ENCODE measurements at places on chromosomes 7 and 10.
A peak's percentile ranks its signal among the peaks of the same experiment; 100 is the strongest.

DNA sequence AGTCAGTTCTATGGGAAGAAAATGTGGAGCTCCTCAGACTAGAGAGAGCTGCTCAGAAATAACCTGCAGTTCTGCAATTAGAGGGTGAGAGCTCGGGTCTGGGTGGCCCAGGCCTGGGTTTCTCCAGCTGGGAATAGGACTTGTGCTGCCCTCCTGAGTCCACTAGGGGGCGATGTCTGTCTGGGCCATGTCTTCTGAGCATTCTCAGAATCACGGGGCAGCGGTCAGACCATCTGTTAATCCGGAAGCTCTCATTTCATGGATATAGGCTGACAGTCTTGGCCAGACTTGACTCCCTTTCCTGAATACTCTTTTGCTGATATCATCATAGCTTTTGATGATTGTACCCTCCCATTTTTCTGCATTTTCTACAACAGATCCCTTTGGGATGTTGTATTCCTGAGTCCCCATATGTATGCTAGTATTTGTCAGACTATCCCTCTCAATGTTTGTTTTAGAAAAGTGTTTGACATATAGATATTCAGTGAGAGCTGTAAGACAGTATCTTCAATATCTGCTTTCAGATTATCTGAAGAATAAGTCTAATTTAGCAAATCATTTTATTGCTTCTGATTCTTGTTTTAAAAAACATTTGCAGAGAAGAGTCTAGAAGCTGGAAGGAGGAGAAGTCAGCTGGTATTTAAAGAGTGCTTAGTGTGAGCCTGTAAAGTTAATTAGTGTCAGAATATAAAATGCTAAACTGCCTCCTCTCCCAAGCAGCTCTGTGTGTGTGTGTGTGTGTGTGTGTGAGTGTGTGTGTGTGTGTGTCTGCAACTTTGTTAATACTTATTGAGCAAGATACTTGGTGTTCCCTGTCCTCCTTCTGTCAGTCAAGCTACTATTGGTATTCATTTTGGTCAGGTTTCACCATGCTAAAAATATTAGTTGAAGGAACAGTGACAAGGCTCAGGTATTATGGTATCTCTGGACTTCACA is 38.0 kb downstream of the STARD3NL start:
- peak; percentile 57 for DNase-seq

DNA sequence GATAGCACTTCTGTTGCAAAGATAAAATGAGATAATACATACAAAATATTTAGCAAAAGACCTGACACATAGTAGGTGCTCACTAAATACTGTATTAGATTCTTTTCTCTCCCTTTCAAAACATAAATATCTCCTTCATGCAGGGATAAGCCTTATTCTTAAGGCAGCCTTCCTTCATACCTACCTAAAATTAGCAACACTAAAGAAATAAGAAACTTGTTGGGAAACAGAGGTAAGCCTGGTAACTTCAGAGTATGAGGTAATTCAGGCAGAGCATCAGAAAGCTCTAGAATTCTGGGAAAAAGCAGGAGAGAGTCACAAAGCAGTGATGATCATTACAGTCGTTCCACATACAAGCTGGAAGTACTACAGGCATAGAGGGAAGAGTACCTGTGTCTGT is 15.2 kb downstream of the HIBADH start:
- DNase-seq: no peak

GRCh38 chr7:128993419-128993818 is 55.7 kb downstream of the IRF5 start:
- DNase-seq: no peak

GRCh38 chr7:123783820-123784219 is 35.0 kb upstream of the WASL start:
- DNase-seq: no peak

DNA sequence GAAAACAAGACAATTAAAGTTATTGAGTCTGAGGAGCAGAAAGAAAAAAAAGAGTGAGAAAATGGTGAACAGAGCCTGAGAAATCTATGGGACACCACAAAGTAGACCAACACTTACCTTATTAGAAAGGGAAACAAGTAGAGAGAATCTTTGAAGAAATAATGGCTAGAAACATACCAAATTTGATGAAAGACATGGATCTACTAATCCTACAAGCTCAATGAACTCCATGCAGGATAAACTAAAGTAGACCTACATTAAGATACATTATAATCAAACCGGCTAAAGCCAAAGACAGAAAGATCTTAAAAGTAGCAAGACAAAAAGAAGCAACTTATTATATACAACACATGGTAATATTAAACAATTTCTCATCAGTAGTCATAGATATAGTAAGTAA is 782.3 kb upstream of the GHITM start:
- no peak for DNase-seq

- DNase-seq: no peak
These were observed 57.2 kb downstream of the ARHGAP12 start for GRCh38 chr10:31871266-31872065.

DNA sequence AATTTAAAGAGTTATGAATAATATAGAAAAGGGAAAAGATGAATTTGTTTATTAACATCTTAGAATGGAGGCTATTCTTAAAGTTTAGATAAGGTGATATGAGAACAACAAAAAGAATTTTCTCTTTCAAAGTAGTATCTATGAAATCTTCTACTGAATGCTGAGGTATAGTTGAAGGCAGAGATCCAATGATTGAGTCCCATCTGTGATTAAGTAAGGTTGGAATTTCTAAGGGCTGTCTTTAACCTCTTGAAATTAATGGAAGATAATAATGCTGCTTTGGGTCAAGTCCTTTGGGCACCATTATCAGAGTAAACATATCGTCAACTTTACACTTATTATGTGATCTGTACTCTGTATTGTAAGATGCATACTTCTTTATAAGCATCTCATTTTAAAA is 307.9 kb downstream of the PRKG1 start:
- DNase-seq: no peak

- DNase-seq: no peak
These were observed 2.0 kb downstream of the VSTM2A start for GRCh38 chr7:54544149-54544526.

GRCh38 chr10:114525368-114525949 is 121.2 kb upstream of the AFAP1L2 start:
- DNase-seq: no peak

DNA sequence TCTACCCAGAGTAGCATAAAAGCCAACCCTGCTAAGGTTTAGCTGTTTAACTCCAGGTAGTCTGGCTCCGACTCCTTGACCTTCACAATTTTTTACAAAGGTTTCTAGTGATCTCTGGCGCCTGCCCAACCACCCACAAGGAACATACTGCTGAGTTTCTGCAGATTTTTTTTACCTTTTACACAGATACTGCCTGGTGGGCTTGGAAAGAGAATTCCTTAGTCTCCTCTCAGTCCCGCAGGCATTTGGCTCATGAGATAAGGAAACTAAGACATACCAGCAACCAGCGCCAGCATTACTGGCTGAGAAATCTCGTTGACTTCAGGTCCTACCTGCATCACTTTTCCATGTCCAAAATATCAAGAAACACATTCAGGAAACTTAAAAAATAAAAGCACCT is 51.1 kb upstream of the LYZL1 start:
- no peak for DNase-seq

DNA sequence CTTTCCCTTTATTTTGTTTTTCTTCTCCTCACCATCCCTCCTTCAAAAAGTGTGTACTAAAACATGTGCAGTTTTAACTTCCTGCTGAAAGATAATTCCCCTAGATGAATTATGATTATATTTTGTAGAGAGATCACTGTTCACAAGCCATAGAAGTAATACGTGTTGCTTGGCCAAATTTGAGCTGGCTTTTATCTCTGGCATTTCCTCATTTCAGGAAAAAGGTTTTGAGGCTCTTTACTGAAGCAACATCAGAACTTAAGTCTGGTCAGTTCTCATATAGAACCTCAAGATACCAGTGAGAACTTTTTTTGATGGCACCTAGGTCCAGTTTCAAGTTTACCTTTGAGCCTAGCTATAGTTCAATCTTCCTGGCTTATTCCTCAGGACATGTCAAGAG is 463.3 kb downstream of the INHBA start:
- no peak for DNase-seq

DNA sequence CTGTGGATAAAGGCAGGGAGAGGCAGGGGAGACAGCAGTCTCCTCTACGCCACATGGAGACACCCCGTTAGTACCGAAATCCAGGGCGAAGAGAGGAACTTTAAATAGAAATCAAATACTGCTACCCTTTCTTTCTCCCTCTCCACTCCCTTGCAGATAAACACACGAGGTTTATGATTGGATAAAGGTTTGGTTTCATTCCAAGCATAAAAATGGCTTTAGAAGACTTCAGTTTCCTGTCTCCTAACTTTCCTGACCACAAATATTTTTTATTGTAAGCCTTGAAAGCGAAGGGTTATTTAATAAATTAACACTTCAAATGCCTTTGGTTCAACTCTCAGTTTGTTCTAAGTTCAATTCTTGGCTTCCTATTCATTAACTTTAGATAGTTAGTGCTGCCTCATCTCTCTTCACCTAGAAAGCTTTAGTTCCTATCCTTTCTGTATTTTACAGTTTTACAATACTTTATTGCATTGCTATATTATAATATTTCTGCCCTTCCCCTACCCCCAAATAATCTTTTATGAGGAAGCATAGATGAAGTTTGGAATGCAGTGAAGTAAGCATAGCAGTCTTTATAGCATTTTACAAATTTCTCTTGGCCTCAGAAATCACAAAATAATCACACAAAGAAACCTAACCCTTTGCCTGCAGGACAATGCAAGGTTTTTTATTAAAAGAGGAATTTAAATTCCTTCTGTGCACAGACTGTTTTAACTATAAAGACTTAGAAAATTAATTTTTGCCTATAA is 31.5 kb upstream of the ARID5B start:
- no peak for DNase-seq

DNA sequence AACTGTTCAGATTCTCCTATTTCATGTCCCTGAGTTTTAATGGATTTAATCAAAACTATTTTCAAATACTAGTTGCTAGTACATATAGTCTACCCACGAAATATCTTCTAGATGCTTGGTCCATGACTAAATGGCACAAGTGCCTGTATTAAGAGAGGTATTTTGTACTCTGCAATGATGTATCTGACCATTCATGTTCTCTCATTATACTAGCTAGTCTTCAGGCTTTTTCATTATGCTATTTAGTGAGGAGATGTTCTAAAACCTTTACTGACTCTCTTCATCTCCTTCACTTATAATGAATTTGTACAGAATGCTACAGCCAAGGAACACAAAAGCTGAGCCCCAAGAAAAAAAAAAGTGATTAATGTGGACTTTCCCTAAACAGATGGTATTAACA is 222.5 kb downstream of the AHR start:
- DNase-seq: no peak

DNA sequence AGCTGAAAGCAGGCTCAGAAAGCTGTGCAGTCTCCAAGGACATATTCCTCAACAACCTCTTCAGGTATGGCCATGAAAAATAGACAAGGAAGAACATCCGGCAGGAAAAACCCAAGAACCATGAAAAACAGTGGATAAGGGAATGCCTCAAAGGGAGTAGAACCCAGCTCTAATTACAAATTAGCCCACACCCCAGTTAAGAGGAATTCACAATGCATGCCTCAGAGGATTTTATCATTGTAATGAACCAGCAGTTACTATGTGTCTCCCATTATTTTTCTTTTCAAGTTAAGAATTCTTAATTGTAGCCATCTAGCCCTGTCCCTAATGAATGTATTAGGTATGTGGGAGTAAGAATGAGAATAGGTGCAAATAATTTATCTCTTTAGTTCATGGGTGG is 19.7 kb upstream of the TNKS2 start:
- no peak for DNase-seq

DNA sequence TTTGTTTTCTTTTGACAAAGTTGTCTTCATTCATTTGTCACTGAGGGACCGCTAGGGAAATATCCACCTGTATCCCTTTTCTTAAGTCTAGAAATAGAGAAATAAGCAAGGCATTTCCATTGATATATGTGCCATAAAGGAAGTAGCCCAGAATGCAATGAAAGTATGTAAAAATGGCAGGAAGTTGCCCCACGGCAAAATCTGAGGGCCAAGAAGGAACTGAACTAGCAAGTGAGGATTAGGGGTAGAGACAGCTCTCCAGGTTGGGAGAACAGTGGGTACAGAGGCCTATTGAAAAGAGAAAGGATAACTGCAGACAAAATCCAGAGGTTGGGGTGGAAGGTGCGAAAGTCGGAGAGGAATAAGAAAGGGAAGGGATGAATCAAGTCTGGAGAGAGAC is 56.6 kb upstream of the TOMM7 start:
- no peak for DNase-seq

GRCh38 chr10:110919349-110919931 is at the start of gene SHOC2:
Gene SHOC2 (plus strand): TSS chr10:110919604. CDS start chr10:110964359, 44,755 bp downstream.
- peak; percentile 96 for DNase-seq

GRCh38 chr10:60666221-60666620 is 112.1 kb upstream of the CDK1 start:
- no peak for DNase-seq

GRCh38 chr7:54345746-54346145 is 196.4 kb upstream of the VSTM2A start:
- DNase-seq: no peak

DNA sequence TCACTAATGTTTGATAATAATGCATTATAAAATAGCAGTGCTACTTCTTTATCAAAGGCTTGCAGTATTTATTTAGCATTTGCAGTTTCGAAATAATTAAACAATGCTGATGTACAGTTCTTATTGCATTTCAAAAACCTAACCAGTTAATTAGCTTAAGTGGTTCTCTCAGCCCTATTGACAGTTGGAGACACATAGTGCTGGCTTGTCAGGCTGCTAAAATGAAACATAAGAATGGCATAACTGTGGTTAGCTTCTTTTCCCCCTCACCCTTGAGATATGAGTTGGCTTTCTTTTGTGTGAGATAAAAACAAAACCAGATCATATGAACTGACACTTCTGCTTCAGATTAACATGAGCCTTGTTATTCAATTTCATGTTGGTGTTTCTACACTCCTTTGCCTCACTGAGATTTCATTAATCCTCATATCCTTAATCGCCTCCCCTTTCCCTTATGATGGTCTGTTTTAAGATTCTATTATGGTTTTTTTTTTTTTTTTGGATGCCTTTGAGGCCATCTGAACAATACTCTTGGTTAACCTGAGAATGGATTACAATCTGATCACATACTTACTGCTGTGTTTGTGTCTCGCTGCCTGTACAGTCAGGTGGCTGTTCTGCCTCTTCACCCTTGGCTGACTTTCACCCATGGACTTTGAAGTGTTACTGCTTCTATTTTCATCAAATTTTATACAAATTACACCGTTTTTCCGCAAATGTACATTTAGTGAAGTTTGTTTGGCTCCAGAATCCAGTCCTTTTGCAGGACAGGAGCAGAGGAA is 108.0 kb downstream of the SDK1 start:
- no peak for DNase-seq

- DNase-seq: no peak
These were observed 28.7 kb upstream of the PDCD4 start for GRCh38 chr10:110843031-110843430.

DNA sequence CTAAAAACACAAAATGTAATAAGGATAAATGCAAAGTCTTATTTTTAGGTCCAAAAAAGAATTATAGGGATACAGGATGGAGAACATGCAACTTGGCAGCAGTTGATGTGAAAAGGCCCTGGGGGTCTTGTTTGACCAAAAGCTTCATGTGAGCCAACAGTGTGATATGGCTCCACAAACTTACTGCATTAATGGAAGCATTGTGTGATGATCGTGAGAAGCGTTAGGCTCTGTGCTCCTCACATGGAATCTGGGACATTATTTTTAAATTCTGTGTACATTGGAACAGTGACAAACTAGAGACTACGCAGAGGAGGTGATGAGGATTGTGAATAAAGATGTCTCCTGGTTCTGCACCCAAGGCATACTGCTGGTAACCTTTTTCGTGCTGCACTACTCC is 39.1 kb upstream of the CALD1 start:
- DNase-seq: no peak

- no peak for DNase-seq
These were observed at the start of gene TRIL for GRCh38 chr7:28958235-28958979. Gene TRIL (minus strand): TSS chr7:28958330. CDS start chr7:28958046, 284 bp downstream.

Measured in stimulated activated CD8-positive, alpha-beta memory T cell treated with anti-CD3 and anti-CD28 coated beads, Interleukin-4, amount 100 ng/mL, for 24 hours (primary cell).